ENCODE measurements at places on chromosomes 16 and 17.

DNA sequence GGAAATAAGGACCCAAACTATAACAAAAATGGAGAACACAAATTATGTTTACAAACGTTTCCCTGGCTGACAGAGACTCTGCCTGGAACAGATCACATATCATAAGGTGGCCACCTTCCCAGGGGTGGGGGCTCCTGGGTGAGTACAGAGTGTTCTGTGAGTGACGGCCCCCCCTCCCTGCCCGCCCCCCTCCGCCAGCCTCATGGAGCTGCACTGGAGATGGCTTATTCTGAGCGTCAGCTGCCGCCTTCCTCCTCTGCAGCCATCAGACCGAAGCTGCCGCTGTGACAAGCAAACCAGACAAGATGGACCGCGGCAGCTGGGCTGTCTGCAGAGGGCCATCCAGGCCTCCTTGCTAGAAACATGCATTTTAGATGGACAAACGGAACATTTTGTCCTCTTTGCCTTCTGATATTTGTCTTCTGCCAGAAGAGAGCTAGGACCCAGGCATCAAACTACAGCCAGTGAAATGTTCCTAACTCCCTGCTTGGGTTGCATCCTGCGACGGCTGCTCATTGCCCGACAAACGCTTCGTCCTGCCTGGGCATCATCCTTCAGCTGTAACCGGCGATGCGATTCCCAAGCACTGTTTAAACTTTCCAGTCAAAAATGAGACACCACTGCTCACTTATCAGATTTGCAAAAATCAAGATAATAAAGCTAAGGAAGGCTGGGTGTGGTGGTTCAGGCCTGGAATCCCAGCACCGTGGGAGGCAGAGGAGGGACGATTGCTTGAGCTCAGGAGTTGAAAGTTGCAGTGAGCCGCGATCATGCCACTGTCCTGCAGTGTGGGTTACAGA is 15.3 kb upstream of the RPTOR start:
- H3K4me3 ChIP-seq, result no peak overlapping the region
- H3K4me1 ChIP-seq, result no peaks in the 10 kb centered on the region
- DNase-seq, result no peak
- H3K27me3 ChIP-seq, result peaks cover 21% of the 10 kb centered on the region
- H3K36me3 ChIP-seq, result no peaks in the 10 kb centered on the region

DNA sequence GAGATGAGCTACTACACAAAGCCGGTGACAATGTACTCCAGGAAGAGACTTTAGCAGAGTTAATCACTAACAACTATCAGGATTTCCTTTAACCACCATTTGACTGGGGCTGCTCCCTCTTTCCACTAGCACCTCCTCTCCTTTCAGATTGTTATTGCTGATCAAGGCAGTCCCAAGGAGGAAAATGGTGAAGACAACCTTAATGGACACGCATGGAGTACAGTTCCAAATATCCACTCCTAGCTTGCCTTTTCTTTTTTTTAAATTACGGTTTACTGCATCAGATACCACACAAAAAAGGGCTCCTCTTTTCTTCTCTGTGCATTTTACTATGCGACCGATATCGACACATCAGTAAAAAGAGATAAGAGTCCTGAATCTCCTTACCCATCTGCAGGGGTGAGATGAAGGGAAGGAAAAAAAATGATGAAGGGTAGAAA is 30.9 kb downstream of the FAM222B start:
- peaks cover 30% of the 10 kb centered on the region for H3K4me1 ChIP-seq
- H3K4me3 ChIP-seq, result peak overlapping the region; percentile 90
- no peaks in the 10 kb centered on the region for H3K27me3 ChIP-seq
- peak overlapping the region; percentile 90 for H3K27ac ChIP-seq

GRCh38 chr17:51046514-51047384 is 73.9 kb downstream of the SPAG9 start:
- H3K36me3 ChIP-seq, result no peaks in the 10 kb centered on the region
- no peak for DNase-seq
- H3K27ac ChIP-seq, result no peak overlapping the region
- no peaks in the 10 kb centered on the region for H3K27me3 ChIP-seq
- H3K4me1 ChIP-seq, result peaks cover 4% of the 10 kb centered on the region

GRCh38 chr16:84059946-84060901 is 17.6 kb upstream of the SLC38A8 start:
- H3K4me3 ChIP-seq, result no peak overlapping the region
- H3K36me3 ChIP-seq, result peaks cover 37% of the 10 kb centered on the region
- no peak overlapping the region for H3K27ac ChIP-seq
- no peaks in the 10 kb centered on the region for H3K27me3 ChIP-seq
- no peak for DNase-seq
- H3K4me1 ChIP-seq, result peaks cover 2% of the 10 kb centered on the region

- H3K36me3 ChIP-seq, result no peaks in the 10 kb centered on the region
- no peaks in the 10 kb centered on the region for H3K27me3 ChIP-seq
- no peak for DNase-seq
- peaks cover 2% of the 10 kb centered on the region for H3K4me1 ChIP-seq
- H3K27ac ChIP-seq, result no peak overlapping the region
Measured at GRCh38 chr17:42855048-42855596, 4.1 kb downstream of the AOC3 start.

DNA sequence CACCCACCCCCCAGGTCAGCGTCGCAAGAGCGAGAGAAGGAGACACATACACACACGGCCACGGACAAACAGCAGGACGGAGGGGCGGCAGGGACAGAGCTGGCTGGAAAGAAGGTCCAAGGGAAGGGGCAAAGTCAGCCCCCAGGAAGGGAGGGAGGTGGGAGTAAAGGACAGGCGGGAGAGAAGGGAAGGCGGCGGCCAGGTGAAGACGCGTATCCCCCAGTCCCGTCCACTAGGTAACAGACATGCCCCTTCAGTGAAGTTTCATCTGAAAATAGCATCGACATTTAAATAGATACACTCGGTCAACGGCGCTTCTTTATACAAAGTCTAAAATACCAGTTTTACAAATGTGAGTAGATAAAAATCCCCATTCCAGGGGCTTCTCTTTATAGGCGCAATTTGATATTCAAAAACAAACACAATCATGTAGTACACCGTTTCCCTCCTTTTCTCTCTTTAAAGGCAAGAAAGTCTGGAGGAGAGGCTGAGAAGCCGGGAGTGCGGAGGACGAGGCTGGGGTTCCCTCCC is 4.5 kb downstream of the CBX8 start:
- peaks cover 14% of the 10 kb centered on the region for H3K36me3 ChIP-seq
- peaks cover 49% of the 10 kb centered on the region for H3K27me3 ChIP-seq
- DNase-seq, result no peak
- H3K27ac ChIP-seq, result no peak overlapping the region

DNA sequence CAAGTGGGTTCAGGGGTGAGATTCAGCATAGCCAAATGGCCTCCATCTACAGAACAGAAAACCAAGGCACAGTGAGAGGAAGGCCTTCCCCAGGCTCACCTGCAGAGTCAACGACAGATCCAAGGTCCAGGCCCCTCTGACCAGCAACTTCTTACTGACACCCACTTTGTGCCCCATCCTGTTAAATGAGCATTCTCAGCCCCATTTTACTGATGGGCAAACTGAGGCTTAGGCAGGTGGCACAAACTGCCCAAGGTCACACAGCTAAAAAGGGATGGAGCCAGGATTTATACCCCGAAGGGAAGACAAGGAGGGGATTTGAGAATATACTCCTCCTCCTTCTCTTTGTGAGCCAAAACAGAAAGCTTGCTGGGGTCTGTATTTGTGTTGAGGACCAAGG is 9.3 kb downstream of the SBK1 start:
- no peak overlapping the region for H3K4me3 ChIP-seq
- H3K27ac ChIP-seq, result no peak overlapping the region
- DNase-seq, result no peak
- H3K4me1 ChIP-seq, result peaks cover 17% of the 10 kb centered on the region

DNA sequence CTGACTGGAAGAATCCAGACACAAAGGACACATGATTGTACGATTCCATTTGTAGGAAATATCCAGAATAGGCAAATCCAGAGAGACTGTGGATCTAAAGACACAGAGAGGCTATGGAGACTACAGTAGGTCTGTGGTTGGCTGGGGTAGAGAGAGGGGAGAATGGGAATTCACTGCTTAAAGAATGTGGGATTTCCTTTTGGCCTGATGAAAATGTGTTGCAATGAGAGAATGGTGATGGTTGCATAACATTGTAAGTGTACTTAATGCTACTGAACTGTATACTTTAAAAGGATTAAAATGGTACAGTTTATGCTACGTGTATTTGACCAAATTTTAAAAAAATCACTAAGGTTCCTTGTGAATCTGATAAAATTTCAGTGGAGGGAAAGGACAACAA is 62.1 kb downstream of the GPRC5B start:
- H3K27ac ChIP-seq, result no peak overlapping the region
- no peaks in the 10 kb centered on the region for H3K36me3 ChIP-seq
- no peak for DNase-seq
- no peaks in the 10 kb centered on the region for H3K4me1 ChIP-seq
- H3K4me3 ChIP-seq, result no peak overlapping the region

DNA sequence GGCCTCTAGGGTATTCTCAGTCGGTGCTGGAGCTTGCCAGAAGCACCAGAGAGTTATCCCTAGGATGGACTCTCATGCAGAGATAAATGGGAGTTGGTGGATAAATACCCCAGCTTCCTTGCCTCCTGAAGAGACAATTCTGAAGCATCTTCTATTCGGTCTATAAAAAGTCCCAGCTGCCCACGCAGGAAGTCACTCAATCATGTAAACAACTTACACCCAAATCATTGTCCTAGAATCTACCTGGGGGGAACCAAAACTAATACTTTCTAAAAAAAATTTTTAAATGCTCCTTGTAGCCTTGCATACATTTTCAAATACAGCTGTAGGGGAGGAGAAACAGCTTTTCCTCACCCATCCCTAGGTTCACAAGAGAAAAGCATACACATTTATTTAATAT is 66.6 kb upstream of the ELAC2 start:
- no peaks in the 10 kb centered on the region for H3K27me3 ChIP-seq
- no peaks in the 10 kb centered on the region for H3K36me3 ChIP-seq
- no peak overlapping the region for H3K27ac ChIP-seq
- no peak for DNase-seq
- H3K4me3 ChIP-seq, result no peak overlapping the region
- no peaks in the 10 kb centered on the region for H3K4me1 ChIP-seq

DNA sequence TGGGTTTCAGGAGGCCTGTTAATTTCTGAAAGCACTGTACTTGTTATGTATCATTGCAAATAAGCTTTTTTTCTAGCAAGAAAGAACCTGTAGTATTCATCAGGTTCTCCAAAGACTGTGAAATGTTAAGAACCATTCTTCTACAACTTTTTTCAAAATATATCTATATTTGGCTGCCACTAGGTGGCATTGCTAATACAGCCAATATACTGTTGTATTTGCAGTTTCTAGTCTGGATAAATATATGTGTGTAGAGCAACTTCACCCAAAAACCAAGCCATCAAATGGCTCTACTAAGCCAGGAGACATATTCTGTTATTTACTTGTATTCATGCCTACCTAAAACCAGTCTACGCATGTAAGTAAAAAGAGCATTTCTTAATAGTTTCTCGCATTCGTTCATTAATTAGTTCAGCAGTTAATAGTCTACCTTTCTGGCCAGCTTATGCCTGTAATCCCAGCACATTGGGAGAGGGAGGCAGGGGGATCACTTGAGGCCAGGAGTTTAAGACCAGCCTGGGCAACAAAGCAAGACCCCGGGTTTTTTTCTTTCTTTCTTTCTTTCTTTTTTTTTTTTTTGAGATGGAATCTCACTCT is 39.5 kb downstream of the VMP1 start:
- peaks cover 17% of the 10 kb centered on the region for H3K36me3 ChIP-seq
- H3K4me1 ChIP-seq, result peaks cover 15% of the 10 kb centered on the region
- no peaks in the 10 kb centered on the region for H3K27me3 ChIP-seq
- H3K27ac ChIP-seq, result no peak overlapping the region
- DNase-seq, result no peak

- H3K27ac ChIP-seq, result no peak overlapping the region
- no peaks in the 10 kb centered on the region for H3K36me3 ChIP-seq
Measured at GRCh38 chr17:77778636-77779489, 179.6 kb upstream of the TNRC6C start.

GRCh38 chr17:73630965-73631595 is 13.2 kb downstream of the SDK2 start:
- no peaks in the 10 kb centered on the region for H3K4me1 ChIP-seq
- DNase-seq, result no peak
- no peaks in the 10 kb centered on the region for H3K36me3 ChIP-seq

DNA sequence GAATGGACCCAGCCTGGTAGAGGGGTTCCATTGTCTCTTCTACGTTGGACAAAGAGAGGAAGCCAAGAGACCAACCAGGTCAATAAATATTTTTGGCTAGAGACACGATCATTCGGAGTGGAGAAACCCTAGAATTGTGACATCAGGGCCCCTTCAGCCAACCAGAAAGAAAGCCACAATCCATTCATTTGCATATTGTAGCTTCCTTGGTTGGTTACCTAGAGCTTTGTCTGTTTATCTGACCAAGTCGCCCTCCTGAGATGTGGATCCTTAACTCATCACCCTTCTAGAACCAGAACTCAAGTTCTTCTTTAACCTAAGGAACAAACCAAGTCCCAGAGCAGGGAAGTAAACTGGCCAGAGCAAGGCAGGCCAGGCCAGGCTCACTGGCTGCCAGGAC is at the start of gene CCDC182:
TSS of gene CCDC182 (minus strand) at position 58 of the 400 bp plus-strand sequence. CDS start at position 31, 27 bp downstream.
- no peak for DNase-seq
- H3K4me3 ChIP-seq, result no peak within 1 kb of the TSS

DNA sequence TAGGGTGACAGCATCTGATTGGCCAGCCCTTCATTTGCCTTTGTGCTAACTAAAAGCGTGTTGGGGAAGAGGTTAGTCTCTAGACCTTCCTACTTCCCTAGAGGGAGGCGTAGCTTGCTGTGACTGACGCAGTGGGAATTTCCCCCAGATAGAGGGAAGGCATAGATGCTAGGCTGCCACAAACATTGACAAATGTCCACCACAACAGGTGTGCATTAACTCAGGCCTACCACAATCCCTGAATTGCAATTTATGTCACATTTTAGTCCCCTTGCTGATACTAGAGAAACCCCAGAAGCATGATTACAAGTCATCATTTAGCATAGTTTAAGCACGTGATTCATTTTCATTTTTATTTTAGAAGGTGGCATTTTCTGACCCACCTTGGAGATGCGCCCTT is 76.3 kb upstream of the WSB1 start:
- no peak for DNase-seq
- peaks cover 3% of the 10 kb centered on the region for H3K27me3 ChIP-seq
- no peak overlapping the region for H3K4me3 ChIP-seq
- H3K36me3 ChIP-seq, result no peaks in the 10 kb centered on the region
- H3K4me1 ChIP-seq, result peaks cover 11% of the 10 kb centered on the region

GRCh38 chr17:10735251-10735650 is 5.4 kb upstream of the TMEM220 start:
- DNase-seq, result no peak
- no peaks in the 10 kb centered on the region for H3K36me3 ChIP-seq
- no peak overlapping the region for H3K27ac ChIP-seq
- no peak overlapping the region for H3K4me3 ChIP-seq
- H3K4me1 ChIP-seq, result peaks cover 6% of the 10 kb centered on the region

GRCh38 chr17:82350182-82351030 is 8.6 kb upstream of the TEX19 start:
- H3K36me3 ChIP-seq, result no peaks in the 10 kb centered on the region
- H3K4me1 ChIP-seq, result peaks cover 7% of the 10 kb centered on the region
- H3K4me3 ChIP-seq, result no peak overlapping the region
- peak; percentile 44 for DNase-seq

Data from T-helper 2 cell treated with Interferon-gamma antibody and Interleukin-4, amounts not matched to agents 5 μg/mL and 100 μg/mL, for 36 hours (primary cell).